Sigmoid colon (tissue), 7 donors: ENCODE measurements at places on chromosomes 13 and 19. TPM values are rescaled to one million over a fixed set of nuclear protein-coding genes. Genes with fewer than 3 reads are reported as not detected.

MTIF3 gene
- total RNA-seq: 64.3 TPM

R3HDM4 gene
- total RNA-seq: 28.0 TPM

NMRK2 gene
- not detected for total RNA-seq

ITGBL1 gene
- 1.3 TPM for total RNA-seq

DAPK3 gene
- total RNA-seq: 91.3 TPM

NCAN gene
- total RNA-seq: not detected

HS6ST3 gene
- 0.54 TPM for total RNA-seq

ZGLP1 gene
- 3.7 TPM for total RNA-seq

DNA sequence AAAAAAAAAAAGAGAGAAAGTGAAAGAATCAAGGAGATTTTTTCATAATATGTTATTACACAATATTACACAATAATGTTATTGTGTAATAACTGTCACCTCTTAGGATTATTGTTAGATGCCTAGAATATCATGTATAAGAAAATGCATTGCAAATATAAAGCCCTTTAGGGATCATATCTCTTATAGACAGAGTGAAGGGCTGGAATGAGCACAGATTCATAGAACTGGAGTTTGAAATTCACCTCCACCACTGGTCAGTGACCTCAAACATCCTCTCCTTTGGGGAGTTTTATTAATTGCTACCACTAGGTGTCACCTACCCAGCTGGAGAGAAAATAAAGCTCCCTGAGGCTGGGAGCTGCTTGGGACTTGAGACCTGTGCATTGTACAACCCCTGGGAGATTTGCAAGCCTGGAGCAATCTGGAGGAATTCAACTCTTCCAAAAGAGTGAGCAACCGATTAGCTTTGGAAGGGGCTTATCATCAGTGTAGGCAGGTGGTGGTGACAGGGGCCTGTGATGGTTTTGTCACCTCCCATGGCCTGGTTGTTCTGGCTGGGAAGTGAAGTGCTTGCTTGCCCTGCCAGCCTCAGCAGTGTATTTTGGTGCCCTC, 30.3 kb upstream of the FRY start:
- H3K36me3 ChIP-seq: no peaks in the 10 kb centered on the region
- no peaks in the 10 kb centered on the region for H3K27me3 ChIP-seq
- no peak overlapping the region for H3K4me3 ChIP-seq
- DNase-seq: no peak
- H3K4me1 ChIP-seq: no peaks in the 10 kb centered on the region
- H3K27ac ChIP-seq: no peak overlapping the region

GRCh38 chr19:45729800-45730290, 851 bp downstream of the FBXO46 start:
- no peaks in the 10 kb centered on the region for H3K36me3 ChIP-seq
- H3K27ac ChIP-seq: peak overlapping the region; percentile 85
- no peaks in the 10 kb centered on the region for H3K4me1 ChIP-seq
- H3K4me3 ChIP-seq: peak overlapping the region; percentile 88

DNA sequence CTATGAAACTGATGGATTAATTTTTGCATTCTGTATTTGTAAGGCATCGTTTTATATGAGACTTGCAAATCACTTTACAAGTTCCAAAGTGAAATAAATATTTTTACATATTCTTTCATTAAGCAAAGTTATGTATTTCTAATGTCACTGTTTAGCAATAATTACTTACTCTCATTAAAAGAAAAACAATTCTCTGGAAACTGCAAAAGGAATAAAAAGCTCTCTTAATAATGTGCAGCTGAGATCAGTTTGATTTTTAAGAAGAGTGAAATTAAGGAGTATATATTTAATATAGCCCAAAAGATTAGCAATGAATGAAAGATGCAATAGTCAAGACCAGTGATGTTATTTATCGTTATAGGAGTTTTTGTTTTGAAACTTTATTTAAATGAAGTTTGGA, 155.2 kb downstream of the GPC5 start:
- no peaks in the 10 kb centered on the region for H3K36me3 ChIP-seq
- no peaks in the 10 kb centered on the region for H3K4me1 ChIP-seq
- no peak for DNase-seq
- no peaks in the 10 kb centered on the region for H3K27me3 ChIP-seq
- H3K27ac ChIP-seq: no peak overlapping the region
- H3K4me3 ChIP-seq: no peak overlapping the region

DNA sequence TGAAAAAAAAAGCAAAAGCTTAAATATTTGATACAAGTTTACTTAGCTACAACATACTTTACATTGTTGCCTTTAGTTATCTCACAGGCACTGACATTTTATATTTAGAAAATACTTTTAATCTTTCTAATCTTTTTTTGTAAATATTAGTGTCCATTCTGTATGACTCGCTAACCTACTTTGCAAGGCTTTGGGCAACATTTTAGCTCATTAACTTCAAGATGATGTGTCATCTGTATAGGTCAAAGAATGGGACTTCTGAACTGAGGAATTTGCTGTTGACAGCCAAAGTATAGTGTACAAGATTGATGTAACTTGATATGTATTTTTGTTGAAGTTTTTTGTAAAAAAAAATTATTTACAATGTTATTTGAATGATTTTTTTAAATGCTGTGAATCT, 2.7 kb upstream of the C1QTNF9 start:
- no peaks in the 10 kb centered on the region for H3K27me3 ChIP-seq
- no peak overlapping the region for H3K27ac ChIP-seq
- peaks cover 16% of the 10 kb centered on the region for H3K4me1 ChIP-seq

- no peaks in the 10 kb centered on the region for H3K4me1 ChIP-seq
- peaks cover 3% of the 10 kb centered on the region for H3K36me3 ChIP-seq
- no peak overlapping the region for H3K27ac ChIP-seq
Observed at GRCh38 chr19:14544977-14545715, 15.8 kb downstream of the TECR start.

DNA sequence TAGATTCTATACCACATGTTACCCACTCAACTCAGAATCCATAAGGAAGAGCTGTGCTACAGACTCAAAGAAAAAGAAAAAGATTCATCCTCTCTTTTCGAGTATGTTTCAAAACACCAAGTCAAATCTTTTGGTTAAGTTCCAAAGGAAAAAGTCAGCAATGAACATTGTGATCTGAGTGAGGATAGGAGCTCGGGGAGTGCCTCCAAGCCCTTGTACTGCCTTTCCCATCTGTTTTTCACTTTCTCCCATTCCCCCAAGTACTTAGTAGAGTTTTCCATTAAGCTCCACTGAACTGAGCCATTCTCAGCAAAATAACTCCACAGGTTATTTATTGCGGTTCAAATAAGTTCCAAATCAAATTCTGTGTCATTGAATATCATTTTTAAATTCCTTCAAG, 47.7 kb upstream of the MAB21L1 start:
- H3K36me3 ChIP-seq: no peaks in the 10 kb centered on the region
- H3K4me3 ChIP-seq: no peak overlapping the region
- H3K27me3 ChIP-seq: no peaks in the 10 kb centered on the region
- H3K27ac ChIP-seq: no peak overlapping the region
- no peak for DNase-seq

- DNase-seq: no peak
- H3K27ac ChIP-seq: peak overlapping the region; percentile 86
- peak overlapping the region; percentile 89 for H3K4me3 ChIP-seq
- peaks cover 9% of the 10 kb centered on the region for H3K4me1 ChIP-seq
Observed at GRCh38 chr19:37217480-37217774, 587 bp upstream of the ZNF383 start.

DNA sequence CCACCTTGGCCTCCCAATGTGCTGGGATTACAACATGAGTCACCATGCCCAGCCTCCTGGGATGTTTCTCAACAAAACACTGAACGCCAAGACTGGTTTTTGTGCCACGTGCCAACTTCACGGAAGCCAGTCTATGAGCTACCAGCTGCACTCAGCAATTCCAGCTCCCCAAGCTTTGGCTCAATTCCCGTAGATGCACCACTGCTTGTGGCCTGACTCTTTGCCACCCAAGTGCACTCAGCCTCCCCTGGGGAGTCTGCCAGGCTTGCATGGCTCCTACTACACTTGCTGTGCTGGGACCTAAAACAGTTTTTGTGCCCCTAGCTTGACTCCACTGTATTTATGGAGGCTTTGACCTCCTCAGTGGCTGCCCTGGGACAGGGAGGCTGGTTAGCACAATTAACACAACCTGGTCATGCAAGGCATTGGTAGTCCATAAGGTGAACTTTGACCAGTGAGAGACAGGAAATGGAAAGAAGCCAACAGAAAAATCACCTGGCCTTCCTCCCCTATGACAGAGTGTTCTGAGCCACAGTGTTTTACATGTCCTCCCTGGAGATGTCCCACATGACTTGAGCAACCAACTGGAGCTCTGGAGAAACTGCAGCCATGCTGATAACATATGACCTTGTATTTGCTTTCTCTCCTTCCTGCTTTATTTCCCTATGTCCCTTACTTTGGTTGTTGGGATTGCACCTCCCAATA, 1173.1 kb downstream of the UQCRFS1 start:
- H3K4me1 ChIP-seq: no peaks in the 10 kb centered on the region
- no peak overlapping the region for H3K4me3 ChIP-seq
- no peak overlapping the region for H3K27ac ChIP-seq
- H3K36me3 ChIP-seq: no peaks in the 10 kb centered on the region
- H3K27me3 ChIP-seq: no peaks in the 10 kb centered on the region
- no peak for DNase-seq

GRCh38 chr19:1650650-1651567, 1.5 kb downstream of the TCF3 start:
- peak; percentile 60 for DNase-seq
- H3K36me3 ChIP-seq: peaks cover 28% of the 10 kb centered on the region
- peak overlapping the region; percentile 60 for H3K27ac ChIP-seq
- H3K4me3 ChIP-seq: peak overlapping the region; percentile 49
- no peaks in the 10 kb centered on the region for H3K27me3 ChIP-seq
